Vagina (tissue), 2 donors: ENCODE measurements at places on chromosomes 4 and X.

- no peak for DNase-seq
These were observed 23.3 kb downstream of the BRCC3 start for GRCh38 chrX:155094468-155095061.

- no peak for DNase-seq
These were observed 218.4 kb downstream of the STIM2 start for GRCh38 chr4:27078934-27079455.

DNA sequence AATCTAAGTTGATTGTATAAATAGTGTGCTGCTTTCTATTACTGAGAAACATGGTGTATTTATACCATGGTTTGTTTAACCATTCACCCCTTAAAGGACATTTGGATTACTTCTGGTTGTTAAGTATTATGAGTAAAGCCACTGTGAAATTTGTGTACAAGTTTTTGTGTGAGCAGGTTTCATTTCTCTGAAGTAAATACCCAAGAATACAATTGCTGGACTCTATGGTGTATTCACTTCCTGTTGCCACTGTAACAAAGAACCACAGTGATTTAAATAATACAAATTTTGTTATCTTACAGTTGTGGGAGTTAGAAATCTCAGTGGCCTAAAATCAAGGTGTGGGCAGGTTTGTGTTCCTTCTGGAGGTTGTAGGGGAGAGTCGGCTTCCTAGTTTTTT lies 869.6 kb downstream of the CCSER1 start:
- no peak for DNase-seq

DNA sequence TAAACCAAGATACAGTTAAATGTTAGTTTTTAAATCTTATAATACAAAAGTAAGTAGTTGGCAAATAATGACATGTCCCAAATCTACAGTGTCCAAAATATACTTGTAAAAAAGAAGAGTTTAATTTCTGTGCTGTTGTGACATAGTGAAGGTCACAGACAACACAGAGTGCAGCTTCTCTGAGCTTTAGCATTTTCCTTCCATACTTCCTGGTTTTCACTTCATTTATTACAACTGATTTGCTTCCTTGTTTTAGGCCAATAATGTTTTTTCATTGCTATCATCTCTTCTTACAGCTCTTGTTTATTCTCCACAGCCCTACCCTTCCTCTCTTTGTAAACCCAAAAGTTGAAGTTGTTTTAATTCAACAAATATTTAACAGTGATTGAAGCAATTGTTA lies 132.4 kb upstream of the TET2 start:
- no peak for DNase-seq

DNA sequence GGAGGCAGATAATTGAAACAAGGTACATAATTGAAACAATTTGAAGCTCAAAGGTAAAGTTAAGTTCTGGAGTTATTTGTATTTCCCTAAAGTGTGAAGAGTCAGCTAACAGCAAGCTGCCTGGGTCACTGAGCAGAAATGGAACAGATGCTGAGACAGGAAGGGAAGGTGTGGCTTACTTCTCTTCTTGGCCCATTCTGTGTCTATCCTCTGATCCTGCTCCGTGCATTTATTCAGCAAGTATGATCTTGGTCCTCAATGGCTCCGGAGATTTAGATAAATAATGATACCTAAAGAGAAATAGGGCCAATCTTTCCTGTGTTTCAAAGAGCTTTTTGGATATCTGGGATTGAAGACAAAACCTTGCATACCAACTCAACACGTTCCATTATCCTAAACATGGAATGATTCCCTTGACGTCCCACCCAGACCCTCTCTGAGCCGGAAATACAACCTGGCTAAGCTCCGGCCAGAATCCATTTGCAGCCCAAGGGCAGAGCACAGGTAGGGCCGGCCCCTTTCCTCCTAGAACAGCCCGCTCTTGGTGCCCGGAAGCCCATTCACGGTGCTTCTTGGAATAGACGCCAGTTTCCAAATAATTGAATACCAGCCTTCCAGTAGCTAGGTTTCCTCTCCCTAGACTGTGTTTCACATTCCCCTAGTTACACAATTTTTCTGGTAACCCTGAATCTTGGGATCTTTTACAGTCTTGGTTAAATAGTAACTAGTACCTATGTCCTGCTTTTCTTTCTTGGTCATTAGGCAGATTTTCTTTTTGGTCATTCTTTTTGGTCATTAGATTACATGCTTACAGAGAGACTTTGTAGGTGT lies 211.0 kb downstream of the NWD2 start:
- DNase-seq = no peak

DNA sequence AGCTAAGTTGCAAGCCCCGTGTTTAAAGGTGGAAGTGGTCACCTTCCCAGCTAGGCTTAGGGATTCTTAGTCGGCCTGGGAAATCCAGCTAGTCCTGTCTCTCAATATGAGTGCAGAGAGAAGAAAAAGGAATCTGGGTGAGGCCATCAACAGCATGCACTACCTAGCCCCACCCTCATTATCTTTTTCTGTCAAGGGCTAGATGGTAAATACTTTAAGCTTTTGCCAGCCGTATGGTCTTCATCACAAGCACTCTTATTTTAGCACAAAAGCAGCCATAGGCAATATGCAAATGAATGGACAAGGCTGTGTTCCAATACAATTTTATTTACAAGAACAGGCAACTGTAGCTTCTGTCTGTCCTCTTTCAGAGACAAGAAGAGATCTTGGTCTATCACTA lies 282.9 kb downstream of the ZNF674 start:
- no peak for DNase-seq

DNA sequence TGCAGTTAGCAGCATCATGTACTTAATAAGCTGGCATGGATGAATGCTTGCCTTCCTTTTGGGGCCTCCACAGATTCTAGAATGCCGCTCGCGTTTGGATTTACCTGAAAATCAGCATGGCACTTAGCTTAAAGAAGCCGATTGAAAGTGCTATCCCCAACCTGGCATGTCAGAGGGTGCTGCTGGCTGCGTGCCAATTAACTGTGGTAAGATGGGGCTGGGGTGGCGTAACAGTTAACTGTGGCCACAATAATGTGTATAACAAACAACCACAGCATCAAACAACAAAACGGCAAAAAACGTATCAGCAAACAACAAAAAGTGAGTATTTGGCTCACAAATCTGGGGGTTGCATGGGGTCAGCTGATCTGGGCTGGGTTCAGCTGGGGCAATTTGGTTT lies 70.5 kb downstream of the CBLL2 start:
- DNase-seq = no peak

DNA sequence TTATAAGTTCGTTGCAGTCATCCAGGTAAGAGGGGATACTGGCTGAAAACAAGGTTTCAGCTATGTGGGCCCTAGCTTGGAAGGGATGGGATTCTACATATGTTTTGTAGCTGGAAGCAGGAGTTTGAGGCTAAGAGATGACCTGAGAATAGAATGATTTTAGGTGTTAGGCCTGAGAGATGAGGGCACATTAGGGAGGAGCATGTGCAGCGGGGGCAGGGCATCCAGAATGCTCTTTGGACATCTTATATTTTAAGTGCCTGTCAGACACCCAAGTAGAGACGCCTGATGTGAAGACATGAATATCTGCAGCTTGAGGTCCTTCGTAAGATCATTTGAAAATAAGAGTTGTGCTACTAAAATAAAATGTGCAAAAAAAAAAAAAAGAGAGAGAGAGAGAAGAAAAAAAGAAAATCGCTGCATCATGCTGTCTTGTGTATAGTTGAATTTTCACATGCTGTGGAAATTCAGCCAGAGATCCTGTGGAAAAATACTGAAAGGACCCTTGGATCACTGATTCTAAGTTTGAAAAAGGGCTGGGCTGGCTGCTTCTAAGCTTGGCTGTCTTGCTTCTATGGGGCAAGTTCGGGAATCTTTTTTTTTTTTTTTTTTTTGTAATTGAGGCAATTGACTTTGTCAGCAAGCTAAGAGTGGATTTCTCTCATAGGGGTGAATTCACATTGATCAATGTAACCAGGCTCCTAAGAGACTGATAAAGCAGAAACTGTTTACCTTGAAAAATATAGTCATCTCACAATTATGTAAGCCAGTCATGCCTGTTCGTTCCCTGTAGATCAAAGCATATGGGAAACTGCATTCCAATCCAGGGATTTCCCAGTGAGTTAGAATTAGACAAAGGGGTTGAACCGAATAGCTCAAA lies 341.0 kb upstream of the GATB start:
- no peak for DNase-seq

DNA sequence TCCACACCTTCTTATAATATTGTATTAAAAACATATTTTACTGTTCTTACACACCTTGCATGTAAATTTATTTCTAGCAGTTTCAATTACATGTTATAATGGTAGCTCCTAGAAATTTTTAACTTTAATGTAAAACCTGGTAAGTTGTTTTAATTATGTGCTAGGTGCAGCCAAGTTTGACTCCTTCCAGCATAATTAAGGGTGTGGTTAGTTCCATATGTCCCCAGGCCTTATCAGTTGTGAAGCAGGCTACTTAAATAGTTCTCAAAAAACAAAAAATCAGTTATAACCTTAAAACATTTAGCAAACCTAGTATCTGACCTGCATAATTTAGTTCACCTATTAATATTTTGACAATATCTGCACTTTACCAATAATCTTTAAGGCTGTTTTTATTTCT lies 26.9 kb upstream of the PASD1 start:
- no peak for DNase-seq

DNA sequence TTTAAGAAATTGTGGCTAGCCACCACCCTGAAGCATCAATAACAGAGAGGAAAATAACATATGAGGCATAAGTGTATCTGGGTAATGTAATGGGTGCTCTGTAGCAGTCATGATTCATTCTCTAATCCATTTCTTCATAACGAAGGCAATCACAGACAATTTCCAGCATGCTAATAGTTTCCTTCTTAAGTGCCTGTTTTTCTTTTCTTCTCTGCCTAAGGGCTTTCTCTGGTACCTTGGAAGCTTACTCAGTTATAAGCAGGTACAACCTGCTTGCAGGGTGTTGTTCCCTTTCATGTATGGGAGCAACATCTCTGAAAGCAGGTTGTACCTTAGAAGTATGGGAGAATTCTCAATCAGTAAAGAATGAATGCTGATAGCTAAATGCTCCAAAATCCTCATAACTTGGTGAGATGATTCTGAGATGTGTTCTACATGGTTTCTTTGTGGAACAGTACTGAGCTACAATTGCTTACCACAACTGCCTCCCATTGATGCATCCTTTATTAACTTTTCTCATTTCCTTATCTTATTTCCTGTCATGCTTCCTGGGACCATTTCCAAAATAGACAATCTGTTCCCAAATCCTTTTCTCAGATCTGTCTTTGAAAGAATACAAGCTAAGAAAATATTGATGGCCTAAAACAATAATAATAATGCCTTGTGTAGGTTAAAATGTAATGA lies 247.6 kb downstream of the PAPSS1 start:
- DNase-seq = no peak

DNA sequence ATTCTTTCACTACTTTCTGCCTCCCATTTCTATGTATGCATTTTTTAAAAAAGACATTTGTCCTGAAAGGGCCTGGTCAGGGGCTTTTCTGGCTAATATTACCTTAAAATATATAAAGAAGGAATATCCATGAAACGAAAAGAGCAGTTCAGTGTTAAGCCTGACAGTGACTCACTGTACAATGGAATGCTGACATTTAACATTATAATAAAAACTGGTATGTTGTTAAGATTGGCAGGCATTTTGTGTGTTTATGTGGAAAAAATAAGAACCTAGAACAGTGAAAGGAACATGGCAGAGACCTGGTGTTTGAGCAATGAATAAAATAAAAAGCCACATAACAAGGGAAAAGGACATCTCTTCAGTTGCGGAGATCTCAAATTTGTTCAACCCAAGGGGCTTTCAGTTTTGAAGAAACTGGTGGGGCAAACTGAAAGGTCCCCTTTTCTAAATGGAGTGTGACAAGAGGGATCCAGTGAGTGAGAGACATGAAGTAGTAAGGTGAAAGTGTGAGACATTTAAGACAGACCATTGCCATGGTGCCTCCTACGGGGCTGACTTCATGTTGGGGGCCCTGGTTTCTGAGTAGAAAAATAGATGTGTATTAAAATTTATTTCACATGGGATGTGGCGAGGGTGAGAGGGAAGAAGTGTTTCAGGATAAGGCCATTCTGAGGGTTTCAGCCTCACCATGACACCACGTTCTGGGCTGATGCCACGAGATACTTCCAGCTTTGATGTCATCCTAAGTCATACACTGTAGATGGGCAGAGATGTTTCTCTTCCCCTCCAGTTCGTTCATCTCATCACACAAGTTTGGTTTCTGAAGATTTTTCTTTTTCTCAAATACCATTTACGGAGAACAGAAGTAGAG lies 324.9 kb downstream of the PPP3CA start:
- DNase-seq = no peak

DNA sequence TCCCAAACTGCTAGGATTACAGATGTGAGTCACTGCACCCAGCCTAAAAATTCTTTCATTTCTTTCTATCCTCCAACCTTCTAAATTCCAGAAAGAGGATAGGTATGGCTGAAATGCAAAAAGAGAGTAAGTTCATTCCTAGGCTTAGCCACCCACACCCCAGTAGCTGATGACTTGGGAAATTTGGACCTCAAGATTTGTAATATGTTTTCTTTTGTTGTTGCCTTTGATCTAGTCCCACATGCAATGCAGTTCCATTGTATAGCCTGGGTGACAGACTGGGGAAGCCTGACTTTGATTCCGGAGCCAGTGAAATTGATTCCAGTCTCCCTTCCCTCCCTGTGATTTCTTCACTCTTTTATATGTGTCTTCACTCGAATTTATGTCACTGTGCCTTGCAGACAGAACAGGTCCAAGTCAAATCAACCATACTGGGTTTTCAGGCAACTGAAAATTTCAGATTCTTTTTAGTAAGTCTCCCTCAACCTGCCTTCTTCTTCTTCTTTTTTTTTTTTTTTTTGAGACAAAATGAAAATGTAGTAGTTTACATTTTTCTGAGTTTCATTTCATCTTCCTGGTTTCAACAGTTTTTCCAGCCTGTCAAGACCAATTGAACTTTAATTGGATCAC lies 176.2 kb upstream of the RBPJ start:
- no peak for DNase-seq

- no peak for DNase-seq
These were observed 83.4 kb upstream of the MID1IP1 start for GRCh38 chrX:38717871-38718270.

- no peak for DNase-seq
These were observed 30.7 kb downstream of the MEPE start for GRCh38 chr4:87863486-87863885.

GRCh38 chrX:74437530-74437929 lies 16.2 kb downstream of the SLC16A2 start:
- no peak for DNase-seq

DNA sequence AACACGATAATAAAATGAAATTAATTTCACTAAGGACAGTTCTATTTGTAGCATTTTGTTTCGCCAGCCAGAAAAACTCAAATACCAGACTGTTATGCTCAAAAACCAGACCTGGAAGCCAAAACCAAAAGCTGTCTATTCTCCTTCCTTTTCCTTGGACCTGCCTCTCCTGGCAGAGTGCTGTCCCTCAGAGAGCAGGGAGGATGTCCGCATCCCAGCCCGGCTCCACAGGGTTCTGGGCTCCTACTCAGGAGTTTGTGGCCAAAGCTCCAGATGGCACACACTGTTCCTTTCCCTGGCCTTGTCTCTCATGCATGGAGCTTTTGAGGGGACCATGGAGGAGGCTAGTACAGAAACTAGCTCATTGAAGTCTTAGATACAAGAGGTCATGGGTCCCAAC lies 41.9 kb upstream of the C1QTNF7 start:
- DNase-seq = no peak
